Esophagus squamous epithelium (tissue), 5 donors: ENCODE measurements at places on chromosomes 1 and 21.

DNA sequence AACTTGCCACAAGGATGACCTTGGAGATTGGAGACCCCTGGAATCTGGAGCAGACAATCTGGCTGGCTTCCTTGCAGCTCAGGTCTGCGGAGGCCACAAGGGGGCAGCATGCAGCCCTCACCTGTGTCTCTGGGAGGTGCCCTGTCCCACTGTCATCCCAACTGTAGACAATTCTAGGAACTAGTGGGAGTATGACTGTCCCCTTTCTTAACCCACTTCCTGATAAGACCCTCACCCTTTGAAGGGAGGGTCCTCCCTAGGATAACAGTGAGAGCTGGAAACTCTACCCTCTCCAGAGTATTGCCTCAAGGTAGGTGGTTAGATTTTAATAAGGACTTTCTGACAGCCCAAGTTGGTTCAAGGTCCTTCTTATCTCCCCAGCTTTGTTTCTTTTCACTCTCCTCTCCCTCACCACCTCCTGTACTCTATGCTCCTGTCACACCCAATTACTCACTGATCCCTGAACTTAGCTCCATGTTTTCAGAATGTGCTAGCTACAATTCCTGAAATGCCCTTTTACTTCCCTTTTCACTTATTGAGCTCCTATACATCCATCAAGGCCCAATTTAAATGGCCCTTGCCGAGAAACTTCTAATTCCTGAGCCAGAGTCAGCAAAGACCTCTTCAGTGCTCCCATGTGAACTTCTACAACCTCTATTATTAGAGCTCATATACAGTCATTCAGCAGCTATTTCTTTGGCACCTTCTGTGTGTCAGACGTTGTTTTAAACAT, 9.2 kb upstream of the KCNQ4 start:
- DNase-seq: no peak

- DNase-seq: no peak
Measured at GRCh38 chr21:32143241-32143939, 135.5 kb downstream of the MIS18A start.

DNA sequence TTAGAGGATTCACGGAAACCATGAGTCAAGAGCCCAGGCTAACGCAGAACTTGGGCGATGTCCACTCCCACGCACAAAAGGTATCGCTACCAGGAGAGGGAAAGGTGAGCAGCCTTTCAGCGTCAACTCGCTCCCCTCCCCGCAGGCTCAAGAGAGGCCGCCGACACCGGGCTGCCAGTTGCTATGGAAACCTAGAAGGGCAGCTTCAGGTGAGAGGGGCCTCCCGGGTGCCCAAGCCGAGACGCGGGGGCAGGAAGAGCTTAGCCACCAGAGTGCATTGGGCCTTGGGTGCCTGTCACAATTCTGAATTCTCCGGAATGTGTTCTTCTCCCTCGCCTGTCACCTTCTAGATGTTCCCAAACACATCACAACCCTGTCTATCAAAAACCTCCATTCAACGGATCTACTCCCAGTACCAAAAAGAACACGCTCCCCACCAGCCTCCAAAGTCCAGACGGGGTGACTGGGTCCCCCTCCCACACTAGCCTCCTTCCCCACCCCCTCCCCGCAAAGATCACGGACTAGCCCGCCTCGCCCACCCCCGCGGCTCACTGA, 694 bp downstream of the MEAF6 start:
- no peak for DNase-seq

- DNase-seq: no peak
Measured at GRCh38 chr1:173414136-173414535, 63.0 kb upstream of the PRDX6 start.

DNA sequence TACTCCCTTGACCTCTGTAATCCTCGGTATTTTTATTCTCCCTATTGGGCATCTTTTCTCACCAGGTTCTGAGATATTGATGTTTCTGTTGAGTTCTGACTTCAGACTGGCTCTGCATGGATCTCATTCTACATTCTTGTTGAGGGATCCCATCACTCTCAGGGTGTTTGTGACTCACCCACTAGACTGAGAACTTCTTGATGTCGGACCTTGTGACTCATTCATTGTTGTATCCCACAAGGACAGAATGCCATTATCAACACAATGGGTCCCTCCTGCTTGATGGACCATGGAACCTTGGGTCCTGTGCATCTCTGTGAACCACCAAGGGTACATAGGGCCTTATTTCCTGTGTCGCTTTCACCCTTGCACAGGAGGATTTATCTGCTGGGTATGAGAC, 174.1 kb downstream of the PBX1 start:
- no peak for DNase-seq

DNA sequence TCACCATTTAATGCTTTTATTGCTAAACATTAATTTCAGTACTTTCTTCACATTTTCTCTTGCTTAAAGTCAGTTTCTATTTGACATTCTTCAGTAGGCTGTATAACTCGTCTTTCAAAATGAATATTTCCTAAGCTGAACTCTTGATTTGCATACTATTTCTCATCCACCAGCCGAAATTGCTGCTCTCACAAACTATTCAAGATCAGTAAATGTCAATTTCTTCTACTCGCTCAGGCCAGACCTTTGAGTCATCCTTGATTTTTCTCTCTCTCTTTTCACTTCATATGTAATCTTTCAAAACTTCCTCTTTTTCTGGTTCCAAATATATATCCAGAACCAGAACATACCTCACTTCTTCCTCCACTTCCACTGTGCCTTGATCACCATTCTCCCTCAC, 990.0 kb downstream of the KCNT2 start:
- no peak for DNase-seq

- DNase-seq: no peak
Measured at GRCh38 chr1:33005838-33006421, 30.8 kb downstream of the AK2 start.

DNA sequence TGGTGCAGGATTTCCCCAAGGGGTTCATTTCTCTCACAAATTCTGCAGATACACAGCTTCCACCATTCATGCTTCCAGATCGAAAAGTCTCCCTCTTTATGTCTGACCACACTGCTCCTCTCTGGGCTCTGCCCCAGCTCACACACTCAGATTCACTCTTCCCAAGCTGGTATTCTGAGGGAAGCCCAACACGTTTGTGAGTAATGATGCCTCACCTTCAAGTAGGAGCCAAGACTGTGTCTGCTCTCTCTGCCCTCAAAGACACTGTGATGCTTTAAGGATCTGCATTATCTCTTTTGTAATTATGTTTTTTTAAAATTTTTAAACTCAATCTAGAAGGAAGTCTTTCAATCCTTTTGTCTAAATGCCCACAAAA, 19.8 kb downstream of the PRAMEF11 start:
- no peak for DNase-seq

DNA sequence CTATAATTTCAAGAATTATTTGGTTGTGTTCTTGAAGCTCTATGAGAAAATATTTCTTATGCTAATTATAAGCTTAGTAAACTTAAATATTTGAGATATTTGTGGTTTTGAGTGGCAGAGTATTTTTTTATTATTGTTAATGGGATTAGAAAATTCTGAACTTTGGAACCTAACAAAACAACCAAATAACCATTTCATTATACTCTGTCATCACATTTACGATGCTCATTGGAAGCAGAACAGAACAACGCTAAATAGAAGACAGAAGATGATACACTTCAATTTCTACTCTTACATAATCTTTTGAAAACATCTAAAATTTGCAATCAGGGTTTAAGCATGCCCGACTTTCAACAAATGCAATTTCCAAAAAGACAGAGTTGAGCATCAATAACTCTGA, 270.2 kb downstream of the PTPRC start:
- DNase-seq: no peak

DNA sequence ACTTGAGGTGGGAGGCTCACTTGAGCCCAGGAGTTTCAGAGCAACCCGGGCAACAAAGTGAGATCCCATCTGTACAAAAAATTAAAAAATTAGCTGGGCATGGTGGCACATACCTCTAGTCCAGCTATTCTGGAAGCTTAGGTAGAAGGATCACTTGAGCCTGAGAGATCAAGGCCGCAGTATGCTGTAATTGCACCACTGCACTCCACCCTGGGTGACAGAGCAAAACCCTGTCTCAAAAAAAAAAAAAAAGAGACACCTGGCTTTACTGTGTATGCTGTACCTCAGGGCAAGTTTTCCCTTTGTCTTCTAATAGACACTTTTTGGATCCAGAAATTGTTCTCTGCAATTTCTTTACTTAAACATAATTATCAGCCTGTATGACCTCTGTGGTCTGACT, 23.1 kb upstream of the RCC1 start:
- no peak for DNase-seq

DNA sequence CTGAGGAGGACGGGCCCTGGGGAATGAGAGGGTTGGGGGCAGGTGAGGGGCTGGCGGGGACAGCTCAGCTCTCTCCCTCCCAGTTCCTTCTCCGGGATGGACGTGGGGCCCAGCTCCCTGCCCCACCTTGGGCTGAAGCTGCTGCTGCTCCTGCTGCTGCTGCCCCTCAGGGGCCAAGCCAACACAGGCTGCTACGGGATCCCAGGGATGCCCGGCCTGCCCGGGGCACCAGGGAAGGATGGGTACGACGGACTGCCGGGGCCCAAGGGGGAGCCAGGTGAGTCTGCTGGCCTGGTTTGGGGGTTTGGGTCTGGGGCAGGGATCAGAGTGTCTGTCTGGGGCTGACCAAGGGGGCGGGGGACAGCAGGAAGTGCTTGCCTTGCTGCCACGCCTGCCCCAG, 495 bp downstream of the C1QC start:
- DNase-seq: no peak

- DNase-seq: no peak
Measured at GRCh38 chr1:117372863-117373412, 5.7 kb downstream of the MAN1A2 start.

GRCh38 chr1:30883389-30884172, 25.0 kb downstream of the SDC3 start:
- DNase-seq: no peak

DNA sequence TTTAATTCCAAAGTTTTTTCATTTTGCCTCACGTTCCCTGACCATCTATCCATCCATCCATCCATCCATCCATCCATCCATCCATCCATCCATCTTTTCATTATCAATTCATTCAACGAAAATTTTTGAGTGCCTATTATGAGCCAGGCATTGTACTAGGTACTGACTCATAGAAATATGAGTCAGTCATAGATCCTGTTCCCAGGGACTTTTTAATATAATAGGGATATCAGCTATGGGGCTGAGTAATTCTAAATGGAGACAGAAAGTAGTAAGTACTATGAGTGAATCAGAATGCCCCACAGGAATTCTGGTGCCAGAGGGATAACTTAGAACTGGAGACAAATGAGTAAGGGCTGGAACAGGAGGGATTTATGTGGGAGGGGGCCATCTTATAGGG, 49.8 kb upstream of the GNG12 start:
- DNase-seq: no peak

DNA sequence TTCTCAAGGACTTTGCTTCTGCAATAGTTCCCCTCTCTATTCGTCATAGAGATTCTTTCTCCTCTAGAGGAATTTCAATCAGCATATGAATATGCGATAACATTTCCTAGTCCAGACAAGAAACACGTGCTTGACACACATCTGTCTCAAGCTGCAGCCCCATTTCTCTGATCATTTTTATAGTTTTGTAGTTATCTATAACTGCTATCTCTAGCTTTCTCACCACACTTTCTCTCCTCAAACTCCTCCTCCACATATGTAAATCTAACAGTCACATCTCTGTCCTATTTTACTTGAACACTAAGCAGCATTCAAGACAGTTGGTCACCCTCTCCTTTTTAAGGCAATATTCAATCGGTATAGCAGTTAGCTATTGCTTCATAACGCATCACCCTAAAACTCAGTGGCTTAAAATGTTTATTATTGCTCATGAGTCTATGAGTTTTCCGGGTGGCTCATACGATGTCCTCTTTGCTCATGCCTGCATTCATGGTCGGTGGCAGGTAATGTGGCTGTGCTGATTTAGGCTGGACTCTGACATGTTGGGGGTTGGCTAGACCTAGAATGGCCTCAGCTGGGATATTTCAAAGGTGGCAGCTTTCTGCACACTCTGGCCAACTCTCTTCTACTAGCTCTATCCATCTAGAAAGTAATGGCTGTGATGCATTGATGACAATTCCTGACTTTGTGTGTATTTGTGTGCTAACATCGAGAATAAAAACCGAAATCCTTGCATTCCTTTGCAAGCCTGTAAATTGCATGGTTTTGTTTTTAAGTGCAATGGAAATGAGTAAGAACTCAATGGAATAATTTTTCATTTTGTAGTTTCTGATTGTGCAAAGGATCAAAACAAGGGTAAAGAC, 20.6 kb downstream of the ATP6V1G3 start:
- no peak for DNase-seq

DNA sequence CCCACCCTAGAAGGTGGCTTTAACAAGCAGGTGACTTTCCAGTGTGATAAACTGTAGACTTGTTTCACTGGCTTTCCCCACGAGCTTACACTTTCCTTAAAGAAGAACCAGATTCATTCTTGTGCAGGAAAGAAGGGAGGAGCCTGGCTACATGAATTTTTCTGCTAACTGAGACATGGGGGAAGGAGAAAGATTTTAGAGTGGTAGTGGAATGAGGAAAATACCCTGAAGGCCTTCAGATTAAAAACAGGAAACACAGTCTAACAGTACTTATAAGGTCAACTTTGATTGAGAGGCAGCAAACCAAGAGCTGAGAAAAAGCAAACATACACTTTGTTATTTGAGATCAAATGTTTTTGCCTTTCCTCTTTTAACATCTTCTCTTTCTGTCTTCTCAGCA, 640.9 kb upstream of the PLXNA2 start:
- no peak for DNase-seq

DNA sequence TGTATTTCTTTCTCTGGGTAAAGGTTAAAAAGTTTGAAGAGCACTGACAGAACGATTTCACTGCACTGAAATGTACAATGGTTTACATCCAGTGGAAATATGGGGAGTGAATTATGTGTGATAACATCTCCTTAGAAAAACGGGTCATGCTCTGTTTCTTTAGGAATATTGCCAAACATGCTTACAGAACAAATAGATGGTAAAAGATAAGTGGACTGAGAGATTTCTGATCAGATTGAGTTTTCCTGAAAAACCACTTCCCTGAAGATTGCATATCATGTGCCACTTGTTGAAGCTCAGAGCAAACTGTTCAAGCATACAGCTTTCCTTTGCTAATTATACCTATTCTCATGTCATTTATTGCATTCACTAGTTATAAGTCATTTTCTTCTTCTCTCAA, 29.9 kb upstream of the DISP1 start:
- DNase-seq: no peak

GRCh38 chr1:19715334-19716203, 50.9 kb downstream of the HTR6 start:
- no peak for DNase-seq

- DNase-seq: no peak
Measured at GRCh38 chr1:107147843-107148242, 7.0 kb downstream of the NTNG1 start.

DNA sequence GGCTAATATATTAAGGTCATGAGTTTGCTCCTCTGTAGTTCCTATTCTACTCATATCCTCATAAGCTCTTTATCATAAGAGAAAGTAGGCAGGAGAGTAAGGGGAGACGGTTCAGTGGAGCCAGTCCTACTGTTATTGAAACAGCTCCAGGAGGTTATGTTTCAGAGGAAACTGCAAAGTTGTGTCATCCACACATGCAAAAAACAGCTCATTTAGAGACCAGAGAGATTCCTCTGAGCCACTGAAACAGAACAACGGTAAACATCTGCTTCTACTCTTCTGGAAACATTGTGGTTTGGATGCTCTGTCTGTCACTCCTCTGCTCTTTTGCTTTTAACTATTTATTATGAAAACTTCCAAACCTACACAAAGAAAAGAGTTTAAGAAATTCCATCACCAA, 66.3 kb upstream of the PPP2R5A start:
- DNase-seq: no peak
